Mesenchymal stem cell (in vitro differentiated cells and primary cell): ENCODE measurements at places on chromosomes 2 and 18.

DNA sequence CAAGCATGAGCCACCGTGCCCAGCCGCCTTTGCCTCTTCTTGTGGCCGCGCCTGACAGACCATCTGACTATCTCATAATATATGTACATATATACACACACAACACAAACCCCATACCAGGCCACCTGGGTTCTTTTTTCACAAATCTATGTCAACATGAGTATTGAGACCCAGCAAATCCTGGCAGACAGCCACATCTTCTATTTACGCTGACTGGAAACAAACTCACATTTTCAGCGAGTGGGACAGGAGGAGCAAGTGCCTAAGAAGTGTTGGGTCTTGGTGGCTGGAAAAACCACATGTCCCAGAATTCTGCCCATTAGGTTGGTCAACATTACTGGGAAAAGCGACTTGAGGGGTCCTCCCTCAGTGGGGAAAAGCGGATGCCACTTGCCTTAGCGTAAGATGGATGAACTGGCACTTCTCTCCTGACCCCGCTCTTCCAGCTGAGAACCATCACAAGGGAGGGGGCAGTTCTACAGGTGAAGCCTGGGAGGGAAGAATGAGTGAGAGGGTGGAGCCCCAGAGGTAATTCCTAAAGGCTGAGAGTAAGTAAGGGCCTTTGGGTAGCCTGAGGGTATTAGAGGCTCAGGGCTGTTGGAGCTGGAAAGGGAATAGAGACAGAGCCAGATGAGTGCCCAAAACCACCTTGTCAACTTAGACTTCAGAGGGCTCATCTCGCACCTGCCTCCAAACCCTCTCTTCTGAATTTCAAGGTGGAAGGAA, 1.9 kb downstream of the SCYGR3 start:
- H3K36me3 ChIP-seq, result no peaks in the 10 kb centered on the region
- H3K27ac ChIP-seq, result no peak overlapping the region

DNA sequence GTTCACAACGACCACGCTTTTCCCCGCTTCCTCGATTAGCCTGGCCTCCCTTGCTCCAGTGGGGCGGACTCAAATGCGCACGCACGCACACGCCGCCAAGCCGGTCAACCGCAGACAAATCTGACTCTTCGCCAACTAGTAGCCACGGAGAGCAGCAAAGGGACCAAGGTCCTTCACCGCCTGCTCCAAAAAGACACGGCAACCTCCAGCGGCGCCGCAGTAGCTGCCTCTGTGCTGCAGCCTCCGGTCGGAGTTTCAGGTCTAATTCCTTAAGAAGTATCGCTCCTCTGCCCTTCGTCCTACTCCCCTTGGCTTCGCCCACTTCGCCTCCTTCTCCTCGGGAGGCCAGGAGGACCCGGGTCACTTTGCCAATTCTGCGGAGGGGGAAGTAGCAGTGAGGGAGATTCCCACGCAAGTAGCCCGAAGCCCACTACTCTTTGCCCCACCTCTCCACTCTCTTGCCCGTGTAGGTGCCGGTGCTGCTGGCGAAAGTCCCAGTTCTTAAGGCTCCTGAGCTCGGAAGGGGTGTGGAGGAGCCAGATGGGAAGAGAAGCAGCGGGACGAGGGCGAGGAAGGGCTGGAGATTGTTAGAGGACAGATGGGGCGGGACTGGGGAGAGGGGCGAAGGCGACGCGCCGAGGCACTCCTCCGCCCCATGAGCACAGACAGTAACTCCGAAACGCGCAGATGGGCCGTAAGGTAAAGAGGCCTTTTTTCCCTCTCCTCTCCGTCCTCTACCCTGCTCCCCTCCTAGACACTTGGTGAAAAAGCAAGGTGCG, 615 bp downstream of the AKAIN1 start:
- DNase-seq, result no peak
- peaks cover 6% of the 10 kb centered on the region for H3K4me1 ChIP-seq
- no peak overlapping the region for H3K4me3 ChIP-seq
- no peaks in the 10 kb centered on the region for H3K36me3 ChIP-seq
- H3K27me3 ChIP-seq, result peaks cover 33% of the 10 kb centered on the region

GRCh38 chr2:104888489-104889258, 34.8 kb downstream of the POU3F3 start:
- no peak overlapping the region for H3K27ac ChIP-seq
- H3K36me3 ChIP-seq, result no peaks in the 10 kb centered on the region
- peaks cover 27% of the 10 kb centered on the region for H3K27me3 ChIP-seq
- no peak overlapping the region for H3K4me3 ChIP-seq
- no peaks in the 10 kb centered on the region for H3K4me1 ChIP-seq
- DNase-seq, result no peak

DNA sequence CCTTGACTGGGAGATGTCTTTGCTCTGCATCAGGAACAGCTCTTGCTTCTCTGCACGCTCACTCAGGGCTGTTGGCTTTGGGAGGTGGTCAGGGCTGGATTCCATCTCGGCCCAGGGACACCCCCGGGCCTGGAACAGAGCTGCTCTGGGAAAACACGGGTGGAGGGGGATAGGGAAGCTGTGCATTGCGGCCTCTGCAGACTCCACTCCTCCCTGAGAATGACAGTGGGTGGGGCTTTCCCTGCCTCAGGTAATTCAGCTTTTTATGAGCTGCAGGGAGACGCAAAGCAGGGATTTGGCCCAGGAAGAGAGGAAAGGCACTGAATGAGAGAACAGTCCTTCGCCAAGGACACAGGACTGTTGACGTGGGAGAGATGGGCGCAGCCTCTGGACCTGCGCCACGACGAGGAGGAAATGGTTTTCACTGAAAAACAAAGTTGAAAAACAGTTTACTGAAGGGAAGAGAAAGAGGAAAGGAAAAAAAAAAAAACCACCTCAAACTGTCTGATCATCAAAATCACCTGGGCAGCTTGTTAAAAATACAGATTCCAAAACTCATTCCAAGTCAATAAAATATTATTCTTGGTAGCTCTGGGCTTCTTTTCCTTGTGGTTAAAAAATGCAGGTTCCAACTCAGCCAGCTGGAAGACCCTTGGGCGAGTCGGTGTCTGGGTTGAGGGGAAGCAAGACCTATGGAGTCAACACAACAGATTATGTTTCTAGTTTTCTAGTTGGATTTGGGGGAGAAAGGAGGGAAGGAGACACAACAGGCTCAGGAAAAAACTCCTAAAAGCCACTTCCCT, 194.0 kb downstream of the ZFP36L2 start:
- no peaks in the 10 kb centered on the region for H3K27me3 ChIP-seq
- H3K36me3 ChIP-seq, result no peaks in the 10 kb centered on the region
- DNase-seq, result no peak
- H3K27ac ChIP-seq, result no peak overlapping the region

- H3K4me3 ChIP-seq, result no peak overlapping the region
- DNase-seq, result no peak
- no peaks in the 10 kb centered on the region for H3K27me3 ChIP-seq
- H3K4me1 ChIP-seq, result no peaks in the 10 kb centered on the region
- no peaks in the 10 kb centered on the region for H3K36me3 ChIP-seq
Measured at GRCh38 chr2:226932443-226932842, 96.6 kb downstream of the RHBDD1 start.

DNA sequence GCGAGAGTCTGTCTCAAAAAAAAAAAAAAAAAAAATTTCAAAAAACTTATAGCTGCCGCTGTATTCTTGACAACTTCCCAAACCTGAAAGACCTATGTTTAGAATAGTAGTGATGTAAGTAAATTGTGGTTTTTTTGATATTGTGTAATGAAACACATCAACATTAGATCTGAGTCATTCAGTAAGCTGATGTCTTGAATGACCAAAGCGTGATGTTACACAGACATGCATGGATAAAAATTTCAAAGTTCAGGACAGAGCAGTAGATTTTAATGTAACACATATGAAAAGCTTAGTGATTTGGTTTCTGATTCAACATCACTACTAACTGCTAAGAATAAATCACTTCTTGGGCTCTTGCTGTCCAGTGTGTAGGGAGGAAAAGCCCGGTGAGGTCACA, 69.3 kb upstream of the MEX3C start:
- H3K4me3 ChIP-seq, result no peak overlapping the region
- peak; percentile 60 for DNase-seq
- no peak overlapping the region for H3K27ac ChIP-seq
- no peaks in the 10 kb centered on the region for H3K36me3 ChIP-seq

DNA sequence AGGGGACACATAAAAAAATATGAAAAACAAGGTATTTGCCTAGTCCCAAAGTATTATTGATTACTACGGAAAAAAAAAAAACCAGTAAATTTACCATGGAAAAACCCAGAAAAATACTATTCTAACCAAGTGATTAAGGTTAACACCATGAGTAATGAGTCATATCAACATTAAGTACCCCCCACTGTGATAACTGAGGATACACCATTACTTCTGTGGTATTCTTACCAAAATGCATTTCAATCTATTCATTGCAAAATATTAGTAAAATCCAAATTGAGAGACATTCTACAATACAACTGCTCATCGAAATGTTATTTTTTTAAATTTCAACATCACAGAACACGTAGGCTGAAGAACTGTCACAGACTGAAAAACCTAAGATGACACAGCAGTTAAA, 669.8 kb downstream of the ZEB2 start:
- no peaks in the 10 kb centered on the region for H3K36me3 ChIP-seq
- H3K27me3 ChIP-seq, result no peaks in the 10 kb centered on the region
- H3K4me1 ChIP-seq, result peaks cover 2% of the 10 kb centered on the region
- no peak for DNase-seq

DNA sequence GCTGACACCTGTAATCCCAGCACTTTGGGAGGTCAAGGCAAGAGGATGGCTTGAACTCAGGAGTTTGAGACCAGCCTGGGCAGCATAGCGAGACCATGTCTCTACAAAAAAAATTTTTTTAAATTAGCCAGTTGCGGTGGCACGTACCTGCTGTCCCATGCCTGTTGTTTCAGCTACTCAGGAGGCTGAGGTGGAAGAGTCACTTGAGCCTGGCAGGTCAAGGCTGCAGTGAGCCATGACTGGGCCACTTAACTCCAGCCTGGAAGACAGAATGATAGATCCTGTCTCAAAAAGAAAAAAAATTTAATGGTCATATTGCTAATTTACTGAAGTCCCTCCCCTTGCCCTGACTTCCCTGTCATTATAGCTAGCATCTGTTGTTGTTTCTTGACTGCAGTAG, 112.6 kb downstream of the ARHGAP28 start:
- H3K36me3 ChIP-seq, result no peaks in the 10 kb centered on the region
- H3K27me3 ChIP-seq, result no peaks in the 10 kb centered on the region
- DNase-seq, result no peak
- no peaks in the 10 kb centered on the region for H3K4me1 ChIP-seq
- H3K27ac ChIP-seq, result no peak overlapping the region

DNA sequence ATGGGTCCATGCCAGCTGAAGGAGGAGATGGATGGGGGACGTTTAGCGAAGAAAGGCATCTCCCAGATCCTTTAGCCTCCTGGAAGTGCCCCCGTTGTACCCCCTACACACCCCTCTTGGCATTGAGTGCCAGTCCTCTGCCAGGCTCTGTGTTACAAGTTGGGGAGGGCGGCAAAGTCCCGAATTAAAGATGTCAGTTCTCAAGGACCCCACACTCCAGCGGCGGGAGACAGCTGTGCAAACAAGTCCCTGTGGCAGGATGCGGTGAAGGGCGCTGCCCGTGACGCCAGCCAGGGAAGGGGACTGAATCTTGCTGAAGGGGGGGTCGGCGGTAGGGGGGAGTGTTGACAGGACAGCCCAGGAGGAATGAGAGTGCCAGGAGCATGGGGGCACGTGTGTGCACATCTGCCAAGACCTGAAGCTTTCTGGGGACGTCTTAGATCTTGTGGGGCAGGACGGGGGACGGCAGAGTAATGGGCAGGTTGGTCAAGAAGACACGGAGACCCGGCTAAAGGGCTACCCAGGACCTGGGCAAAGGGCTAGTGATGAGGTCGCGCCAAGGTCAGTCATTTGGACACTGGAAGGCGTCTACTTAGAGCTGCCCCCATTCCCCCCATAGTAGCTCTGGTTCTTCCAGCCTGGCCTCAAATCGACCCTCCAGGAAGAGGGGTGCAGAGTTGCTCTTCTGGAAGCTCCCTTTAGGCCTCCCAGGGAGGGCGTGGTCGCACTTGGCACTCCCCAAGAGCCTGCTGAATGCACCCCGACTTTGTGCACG, 2.8 kb upstream of the CTDSP1 start:
- H3K4me1 ChIP-seq, result peaks cover 47% of the 10 kb centered on the region
- no peaks in the 10 kb centered on the region for H3K27me3 ChIP-seq
- peak overlapping the region; percentile 98 for H3K27ac ChIP-seq
- H3K4me3 ChIP-seq, result peak overlapping the region; percentile 84
- DNase-seq, result peak; percentile 79
